Stimulated activated CD8-positive, alpha-beta memory T cell treated with anti-CD3 and anti-CD28 coated beads, Interleukin-4, amount 100 ng/mL, for 1 hour (primary cell): ENCODE measurements at places on chromosomes 1 and 21.

GRCh38 chr1:218837051-218837450 is 336.6 kb upstream of the LYPLAL1 start:
- no peak for DNase-seq

DNA sequence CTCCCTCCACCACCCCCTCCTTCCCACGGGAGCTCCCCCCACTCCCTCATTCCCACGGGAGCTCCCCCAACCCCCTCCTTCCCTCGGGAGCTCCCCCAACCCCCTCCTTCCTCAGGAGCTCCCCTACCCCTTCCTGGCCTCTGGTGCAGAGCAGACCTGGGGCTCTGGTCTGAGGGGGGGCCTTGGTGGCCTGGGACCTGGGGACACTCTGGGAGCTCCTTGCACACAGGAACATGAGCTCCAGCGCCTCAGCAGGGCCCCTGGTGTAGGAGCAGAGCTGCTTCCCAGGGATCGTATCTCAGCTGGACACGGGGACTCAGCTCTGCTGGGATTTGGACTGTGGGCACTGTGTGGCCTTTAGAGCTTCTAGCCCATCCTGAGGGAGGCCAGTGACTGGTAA is 19.7 kb upstream of the PRSS38 start:
- DNase-seq, result no peak

GRCh38 chr1:2981981-2982614 is 39.2 kb upstream of the ACTRT2 start:
- DNase-seq, result no peak

- no peak for DNase-seq
Measured at GRCh38 chr1:56072310-56072709, 507.1 kb downstream of the PLPP3 start.

GRCh38 chr1:93002781-93003180 is 41.5 kb upstream of the DIPK1A start:
- DNase-seq, result no peak

DNA sequence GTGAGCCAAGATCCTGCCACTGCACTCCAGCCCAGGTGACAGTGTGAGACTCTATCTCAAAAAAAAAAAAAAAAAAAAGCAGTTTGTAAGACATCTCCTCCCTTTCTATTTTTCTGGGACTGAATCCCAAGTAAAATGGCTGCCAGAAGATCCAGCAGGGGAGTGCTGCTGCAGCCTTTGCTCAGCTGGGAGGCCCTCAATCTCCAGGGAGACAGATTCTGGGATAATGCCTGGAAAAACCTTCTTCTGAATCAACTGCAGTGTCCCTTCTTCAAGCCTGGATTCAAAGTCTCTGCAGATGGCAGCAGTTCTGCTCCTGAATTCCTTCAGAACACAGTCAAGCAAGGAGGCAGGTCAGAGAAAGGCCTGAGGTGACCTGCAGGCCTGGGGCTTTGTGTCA is 191.0 kb upstream of the NRIP1 start:
- DNase-seq, result no peak

DNA sequence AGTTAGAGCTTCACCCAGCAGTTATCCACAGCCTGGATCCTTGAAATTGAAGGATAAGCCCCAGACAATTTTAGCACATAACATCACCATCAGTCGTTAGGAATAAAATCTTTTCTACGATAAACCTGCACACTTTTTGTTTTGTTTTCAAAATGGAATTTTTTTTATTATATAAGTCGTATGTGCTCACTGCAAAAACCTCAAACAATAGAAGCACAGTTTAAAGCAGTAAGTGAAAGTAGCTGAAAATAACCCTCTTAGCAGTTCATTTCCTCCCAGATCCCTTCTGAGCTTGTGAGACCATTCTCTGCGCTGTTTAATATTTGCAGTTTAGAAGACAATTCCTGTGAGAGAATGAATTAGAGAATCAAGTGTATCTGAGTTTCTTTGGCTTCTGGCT is 38.3 kb downstream of the ELK4 start:
- no peak for DNase-seq

- no peak for DNase-seq
Measured at GRCh38 chr1:45840704-45841103, 37.3 kb downstream of the MAST2 start.

DNA sequence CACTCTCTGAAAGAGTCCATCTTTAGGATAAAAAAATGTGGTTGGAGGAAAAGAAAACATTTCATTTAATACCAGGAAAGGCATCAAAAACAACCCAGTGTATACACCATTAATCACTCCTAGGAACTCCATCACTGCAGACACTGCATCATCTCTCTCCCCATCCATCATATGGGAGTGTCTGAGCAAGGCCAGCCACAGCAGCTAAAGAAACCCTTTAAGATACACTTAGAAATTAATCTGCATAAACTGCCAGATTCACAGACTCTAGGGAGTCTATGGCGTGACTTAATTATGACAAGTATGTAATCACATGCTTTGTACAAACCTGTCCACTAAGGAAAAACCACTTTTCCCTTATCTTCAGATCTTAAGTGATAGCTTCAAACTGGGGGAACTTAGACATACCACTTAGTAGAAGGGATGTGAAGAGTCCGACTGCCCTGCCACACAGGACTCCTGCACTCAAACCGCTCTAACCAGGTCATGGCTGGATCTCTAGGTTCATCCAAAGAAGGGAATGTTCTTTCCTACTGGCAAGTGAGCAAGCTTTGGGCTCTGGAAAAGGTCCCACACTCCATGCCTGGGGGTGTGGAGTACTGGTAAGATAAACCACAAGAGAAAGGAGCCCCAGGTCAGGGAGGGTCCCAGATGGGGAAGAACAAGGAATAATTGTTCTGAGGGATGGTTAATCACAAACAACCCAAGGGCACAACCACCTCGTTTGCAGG is 61.0 kb upstream of the C8B start:
- DNase-seq, result no peak

- no peak for DNase-seq
Measured at GRCh38 chr1:244919320-244920282, 55.3 kb upstream of the HNRNPU start.

DNA sequence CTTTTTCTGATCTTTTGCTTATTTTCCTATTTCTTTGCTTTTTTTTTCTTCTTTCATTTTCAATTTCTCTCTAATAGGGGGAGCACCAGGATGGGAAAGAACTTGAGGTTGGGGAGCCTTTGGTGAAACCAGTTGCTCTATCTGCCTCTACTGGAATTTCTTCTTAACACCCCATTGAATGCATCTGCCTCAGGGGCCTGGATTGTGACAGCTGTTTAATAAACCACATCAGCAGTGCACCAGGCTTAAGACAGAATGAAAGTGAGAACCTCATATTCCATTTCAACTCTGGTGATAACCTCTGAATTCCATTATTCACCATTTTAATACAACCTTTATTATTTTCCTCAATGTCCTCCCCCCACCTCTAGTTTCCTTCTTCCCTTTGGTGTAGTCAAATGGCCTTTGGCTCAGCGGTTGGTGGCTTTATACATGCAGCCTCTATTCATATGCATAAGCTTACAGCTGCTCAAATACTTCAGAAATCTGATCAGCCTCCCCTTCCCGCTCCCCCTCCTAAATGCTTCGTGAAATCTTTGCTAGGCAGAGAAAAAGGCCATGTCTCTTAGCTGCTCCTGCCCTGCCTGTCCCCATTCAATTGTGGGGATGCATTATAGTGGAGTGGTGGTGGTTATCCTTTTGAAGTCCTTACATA is 537.3 kb upstream of the PLXNA2 start:
- DNase-seq, result no peak

DNA sequence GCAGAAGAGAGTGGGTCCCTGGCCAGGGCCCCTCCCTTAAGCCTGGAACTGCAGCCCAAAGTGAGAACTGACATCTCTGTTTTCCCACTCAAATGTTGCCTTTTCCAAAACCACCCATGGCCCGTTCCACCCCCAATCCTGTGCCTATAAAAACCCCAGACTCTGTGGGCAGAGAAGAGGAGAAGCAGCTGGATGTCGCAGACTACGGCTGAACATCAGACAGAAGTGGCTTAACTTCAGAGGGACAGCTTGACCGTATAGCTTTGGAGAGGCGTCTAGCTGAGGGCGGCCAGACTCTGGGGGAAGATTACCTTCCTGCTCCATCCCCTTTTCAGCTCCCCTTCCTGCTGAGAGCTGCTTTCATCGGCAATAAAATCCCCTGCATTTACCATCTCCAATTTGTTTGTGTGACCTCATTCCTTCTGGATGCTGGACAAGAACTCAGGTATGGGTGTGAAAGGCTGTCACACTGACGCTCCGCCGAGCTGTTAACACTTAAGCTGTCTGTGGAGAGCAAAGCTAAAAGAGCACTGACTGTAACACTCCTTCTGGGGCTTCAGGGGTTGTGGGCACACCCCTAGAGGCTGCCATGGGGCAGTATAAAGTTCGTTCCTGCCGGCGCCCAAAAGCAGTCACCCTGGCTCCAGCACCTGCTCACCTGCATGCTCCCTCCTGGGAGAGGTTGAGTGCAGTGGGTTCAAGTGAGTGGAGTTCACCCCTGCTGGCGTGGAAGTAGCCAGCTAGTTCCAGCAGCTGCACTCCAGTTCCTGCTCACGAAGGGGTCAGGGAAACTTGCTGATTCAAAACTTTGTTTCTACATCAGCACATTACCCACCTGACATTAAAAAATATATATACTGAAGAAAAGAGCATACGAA is 19.6 kb upstream of the ERO1B start:
- no peak for DNase-seq

- no peak for DNase-seq
Measured at GRCh38 chr1:76959556-76959955, 92.3 kb downstream of the ST6GALNAC5 start.

DNA sequence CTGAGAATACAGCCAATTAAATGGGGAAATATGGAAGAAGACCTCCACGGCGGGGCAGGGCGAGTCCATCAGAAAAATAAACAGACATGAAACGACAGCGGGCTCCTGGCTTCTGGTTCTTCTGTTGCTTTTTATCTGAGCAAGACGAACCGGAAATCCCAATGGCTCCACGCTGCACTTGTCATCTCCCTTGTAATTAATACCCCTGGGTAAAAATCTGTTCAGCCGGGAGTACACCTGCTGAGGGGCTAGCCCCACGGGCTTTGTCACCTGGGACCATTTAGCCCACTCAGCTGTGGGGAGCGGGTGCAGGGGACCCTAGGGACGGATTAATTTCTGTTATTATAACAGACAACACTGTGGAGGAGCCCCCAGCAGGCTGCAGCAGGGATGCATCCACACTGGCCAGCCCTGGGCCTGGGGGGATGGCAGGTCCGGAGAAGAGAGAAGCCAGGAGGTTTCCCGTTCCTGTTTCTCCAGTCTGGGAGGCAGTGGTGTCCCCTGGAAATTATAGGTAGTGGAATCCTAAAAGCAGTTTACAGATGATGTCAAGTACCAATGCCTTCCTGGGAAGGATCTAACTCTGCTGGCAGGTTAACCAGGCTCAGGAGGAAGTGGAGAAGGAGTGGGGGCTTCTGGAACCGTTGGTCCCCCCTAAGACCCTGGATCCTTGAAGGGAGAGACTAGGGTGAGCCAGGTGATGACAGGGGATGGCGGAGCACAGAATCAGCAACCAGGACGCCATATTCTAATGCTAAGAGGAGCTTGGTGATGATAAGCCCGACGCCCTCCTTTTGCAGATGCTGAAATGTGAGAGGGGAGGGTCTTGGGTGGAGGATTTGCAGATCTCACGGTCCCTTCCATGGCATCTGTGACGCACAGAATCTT is 566.1 kb downstream of the PTPRU start:
- no peak for DNase-seq

DNA sequence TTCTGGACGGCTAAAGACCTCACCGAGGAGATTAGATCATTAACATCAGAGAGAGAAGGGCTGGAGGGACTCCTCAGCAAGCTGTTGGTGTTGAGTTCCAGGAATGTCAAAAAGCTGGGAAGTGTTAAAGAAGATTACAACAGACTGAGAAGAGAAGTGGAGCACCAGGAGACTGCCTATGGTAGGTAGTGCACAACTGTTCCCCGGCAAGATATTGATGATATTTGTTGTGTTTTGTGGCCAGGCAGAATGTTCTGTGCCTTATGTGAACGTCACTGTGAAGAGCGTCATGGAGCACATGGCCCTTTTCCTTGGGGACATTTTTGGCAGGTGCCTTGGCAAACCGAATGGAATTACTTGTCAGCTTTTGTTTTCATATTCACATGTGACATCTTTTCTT is 191.7 kb downstream of the DISC1 start:
- DNase-seq, result no peak
